T-helper 9 cell (primary cell): ENCODE measurements at places on chromosomes 16 and 17.

GRCh38 chr17:69884356-69884755, 190.7 kb upstream of the KCNJ16 start:
- no peak for DNase-seq

DNA sequence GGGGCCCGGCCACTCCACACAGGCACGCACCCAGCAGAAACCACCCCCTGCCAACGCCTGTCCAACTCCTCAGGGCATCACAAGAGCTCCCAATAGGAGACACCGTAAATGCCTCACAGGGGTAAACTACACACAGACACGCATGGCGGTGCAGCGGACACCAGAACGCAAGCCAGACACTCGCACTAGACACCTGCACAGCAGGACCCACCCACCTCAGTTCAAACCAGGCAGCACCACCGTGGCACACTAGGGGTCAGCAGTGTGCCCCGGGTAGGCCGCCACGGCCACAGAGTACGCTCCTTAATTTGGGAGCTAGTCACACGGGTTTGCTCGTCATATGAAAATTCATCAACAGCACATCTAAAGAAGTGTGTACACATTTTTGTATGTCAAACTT, 3.4 kb downstream of the SLC38A10 start:
- peak; percentile 61 for DNase-seq

GRCh38 chr16:11968577-11968976, 3.6 kb downstream of the TNFRSF17 start:
- no peak for DNase-seq

GRCh38 chr17:4643676-4644075, 2.2 kb upstream of the ALOX15 start:
- DNase-seq = no peak

GRCh38 chr17:8133941-8134340, 10.0 kb upstream of the HES7 start:
- no peak for DNase-seq

- no peak for DNase-seq
Observed at GRCh38 chr17:20128036-20128667, 119.0 kb downstream of the SPECC1 start.

GRCh38 chr16:30139583-30140481, 16.8 kb upstream of the MAPK3 start:
- no peak for DNase-seq

DNA sequence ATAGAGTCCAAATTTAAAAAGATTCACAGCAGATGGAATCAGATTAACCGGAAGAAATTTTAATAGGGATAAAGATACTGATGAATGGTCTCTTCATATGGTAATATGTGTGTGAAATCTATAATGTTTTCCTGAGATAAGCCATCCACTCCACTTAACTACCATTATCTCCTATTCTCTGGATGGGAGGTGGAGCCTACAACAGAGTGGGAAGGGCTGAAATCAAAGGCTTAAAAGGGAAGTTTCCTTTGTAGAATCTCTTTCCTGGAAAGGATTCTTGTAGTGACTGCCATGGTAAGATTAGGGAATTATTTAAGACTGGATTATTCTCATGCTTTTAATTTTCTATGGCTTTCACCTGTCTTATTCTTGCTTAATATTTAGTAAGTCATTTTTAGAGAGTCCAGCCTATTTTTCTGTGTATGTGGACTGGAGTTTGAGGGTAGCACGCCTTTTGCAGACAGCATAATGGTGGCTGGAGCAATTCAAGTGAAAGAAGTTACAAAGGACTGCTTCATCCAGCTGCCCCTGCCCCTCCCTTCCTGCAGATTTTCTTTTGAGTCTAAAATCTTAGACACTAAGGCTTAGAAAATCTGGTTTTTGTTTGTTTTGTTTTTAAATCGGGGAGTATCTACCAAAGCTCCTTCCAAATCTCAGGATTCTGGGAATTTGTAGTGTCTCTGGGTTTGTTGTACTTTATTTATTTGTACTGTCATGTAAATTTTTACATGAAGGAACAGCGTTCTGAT, 26.5 kb downstream of the KAT7 start:
- DNase-seq = no peak

DNA sequence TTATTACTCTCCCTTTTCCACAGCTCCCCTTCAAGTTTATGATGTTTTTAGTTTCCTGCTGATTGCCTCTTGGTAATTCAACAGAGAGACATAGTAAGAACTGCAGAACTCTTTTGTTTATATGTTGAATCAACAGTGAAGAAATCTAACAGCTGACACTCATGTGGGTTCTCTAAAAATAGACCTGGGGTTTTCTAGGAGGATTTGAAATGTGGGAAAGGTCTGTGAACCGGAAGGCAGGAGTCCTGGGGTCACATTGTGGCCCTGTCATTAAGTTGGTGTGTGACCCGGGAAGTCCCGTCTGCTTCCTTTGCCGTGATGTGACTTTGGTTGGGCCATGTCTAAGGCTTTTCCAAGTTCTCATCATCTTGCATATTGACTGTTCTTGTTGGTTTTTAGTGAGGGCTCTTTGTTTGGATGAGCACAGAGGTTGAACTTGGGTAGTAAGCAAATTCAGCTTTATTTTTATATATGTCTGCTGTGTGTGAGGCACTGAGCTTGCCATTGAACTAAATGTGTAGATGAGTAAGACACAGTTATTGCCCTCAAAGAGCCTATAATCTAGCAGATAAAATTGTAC, 48.5 kb upstream of the HS3ST3A1 start:
- DNase-seq = no peak

- no peak for DNase-seq
Observed at GRCh38 chr16:57889522-57889921, 81.4 kb downstream of the CNGB1 start.

DNA sequence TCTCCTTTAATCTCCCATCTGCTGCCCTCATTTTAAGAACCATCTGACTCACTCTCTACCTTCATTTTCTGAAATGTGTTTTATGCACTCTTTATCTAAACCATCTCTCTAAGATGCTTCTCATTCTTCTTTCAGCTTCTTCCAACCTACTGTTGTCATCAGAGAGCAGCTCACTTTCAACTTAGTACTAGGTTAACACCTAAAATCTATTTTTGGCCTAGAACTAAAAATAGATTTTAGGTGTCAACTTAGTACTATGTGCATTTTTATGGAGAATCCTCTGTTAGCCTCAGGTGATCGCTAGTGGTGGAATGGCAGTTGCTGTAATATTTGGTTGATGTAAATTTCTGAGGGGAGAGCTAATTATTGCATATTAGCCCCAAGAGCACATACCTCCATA, 277.1 kb downstream of the KCNJ2 start:
- DNase-seq = no peak

DNA sequence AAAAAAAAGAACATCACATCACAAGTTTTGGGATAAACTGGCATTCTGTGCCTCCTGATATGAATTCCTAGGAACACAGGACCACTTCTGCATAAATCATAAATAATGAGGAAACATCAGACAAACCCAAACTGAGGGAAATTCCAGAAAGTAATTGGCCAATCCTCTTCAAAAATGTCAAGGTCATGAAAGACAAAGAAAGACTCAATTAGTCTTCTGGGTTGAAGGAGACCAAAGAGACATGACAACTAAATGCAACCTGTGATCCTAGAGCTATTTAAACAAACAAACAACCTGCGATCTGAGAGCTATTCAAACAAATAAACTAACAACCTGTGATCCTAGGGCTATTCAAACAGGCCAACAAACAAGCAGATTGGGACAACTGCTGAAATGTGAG, 144.3 kb downstream of the VPS53 start:
- DNase-seq = no peak

DNA sequence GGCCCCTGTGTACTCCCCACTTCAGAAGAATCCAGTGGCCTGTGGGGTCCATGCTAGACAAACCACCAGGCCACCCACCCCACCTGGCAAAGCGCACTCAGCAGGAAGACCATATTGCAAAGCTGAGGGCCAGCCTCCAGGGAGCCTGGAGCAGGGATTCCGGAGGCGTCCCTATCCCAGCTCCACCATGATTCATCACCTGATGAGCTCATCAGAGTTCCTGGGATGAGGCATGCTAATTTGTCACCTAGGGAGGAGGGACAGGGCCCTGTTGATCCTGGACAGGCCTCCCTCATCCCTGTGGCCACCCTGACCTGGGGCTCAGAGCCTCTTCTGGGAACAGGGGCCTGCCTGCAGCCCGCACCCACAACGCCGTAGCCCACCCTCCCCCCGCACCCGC, 131.6 kb upstream of the PLCG2 start:
- DNase-seq = no peak

DNA sequence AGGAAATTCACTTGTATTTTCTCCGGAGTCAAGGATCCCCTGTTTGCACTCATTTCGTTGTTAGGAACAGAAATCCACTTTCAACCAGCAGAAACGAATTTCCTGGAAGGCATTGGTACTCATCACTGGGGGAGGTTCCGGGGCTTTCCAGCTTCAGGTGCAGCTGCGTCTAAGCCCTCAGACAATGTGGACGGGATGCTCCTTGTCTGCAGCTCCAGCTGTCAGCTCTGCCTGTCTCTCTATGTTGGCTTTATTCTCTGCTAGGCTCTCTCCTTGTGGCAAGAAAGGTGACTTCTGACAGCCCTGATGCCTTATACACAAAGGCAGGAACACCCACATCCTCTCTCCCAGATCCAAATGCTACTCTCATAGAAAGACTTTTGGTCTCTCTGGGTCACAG, 183.9 kb upstream of the HSBP1 start:
- DNase-seq = no peak

DNA sequence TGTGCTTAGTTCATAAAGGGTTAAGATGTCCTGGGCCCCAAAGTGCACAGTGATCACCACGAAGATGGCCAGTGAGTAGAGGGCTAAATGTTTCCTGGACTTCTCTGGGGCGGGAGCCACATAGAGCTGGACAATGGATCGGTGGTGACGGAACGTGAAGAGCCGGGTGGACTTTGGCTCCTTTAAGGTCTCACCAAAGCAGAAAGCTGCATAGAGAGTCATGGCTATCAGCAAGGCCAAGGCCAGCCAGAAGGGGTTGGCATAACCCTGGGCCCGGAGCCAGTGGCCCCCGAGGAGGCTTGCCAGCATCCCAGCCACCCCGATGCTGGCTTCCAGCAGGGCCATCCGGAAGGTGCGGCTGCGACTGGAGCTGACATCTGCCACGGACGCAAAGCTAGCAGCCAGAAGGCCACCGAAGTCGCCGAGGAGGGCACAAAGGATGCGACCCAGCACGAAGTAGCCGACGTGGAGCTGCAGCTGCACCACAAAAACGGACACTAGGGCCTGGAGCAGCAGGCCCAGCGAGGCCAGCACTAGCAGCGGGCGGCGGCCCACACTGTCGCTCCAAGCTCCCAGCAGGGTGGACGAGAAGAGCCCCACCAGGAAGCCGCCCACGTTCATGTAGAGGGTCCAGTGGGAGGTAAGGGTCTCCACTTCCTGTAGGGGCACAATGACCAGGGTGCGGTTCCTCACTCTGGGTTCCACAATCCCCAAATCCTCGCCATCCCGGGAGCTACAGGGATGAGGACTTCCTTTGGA, 1.0 kb downstream of the SLC46A1 start:
- DNase-seq = no peak

DNA sequence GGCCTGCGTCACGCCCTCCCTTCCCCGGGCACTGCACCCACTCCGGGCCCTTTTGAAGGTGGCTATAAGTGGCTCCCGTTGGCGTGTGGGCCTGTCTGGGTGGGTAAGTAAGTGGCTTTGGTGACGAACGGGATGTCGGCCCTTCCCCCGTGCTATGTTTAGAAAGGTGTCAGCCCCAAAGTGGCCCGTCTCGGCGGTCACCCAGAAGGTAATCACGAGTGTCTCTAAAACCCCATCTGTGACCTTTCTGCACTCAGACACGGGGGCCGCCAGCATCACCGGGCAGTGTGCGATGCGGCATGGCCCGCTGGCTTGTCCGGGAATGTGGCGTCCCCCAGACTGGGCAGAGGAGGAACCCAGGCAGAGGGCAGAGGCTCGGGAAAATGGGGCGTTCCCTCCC, 88.2 kb downstream of the IRX5 start:
- no peak for DNase-seq

DNA sequence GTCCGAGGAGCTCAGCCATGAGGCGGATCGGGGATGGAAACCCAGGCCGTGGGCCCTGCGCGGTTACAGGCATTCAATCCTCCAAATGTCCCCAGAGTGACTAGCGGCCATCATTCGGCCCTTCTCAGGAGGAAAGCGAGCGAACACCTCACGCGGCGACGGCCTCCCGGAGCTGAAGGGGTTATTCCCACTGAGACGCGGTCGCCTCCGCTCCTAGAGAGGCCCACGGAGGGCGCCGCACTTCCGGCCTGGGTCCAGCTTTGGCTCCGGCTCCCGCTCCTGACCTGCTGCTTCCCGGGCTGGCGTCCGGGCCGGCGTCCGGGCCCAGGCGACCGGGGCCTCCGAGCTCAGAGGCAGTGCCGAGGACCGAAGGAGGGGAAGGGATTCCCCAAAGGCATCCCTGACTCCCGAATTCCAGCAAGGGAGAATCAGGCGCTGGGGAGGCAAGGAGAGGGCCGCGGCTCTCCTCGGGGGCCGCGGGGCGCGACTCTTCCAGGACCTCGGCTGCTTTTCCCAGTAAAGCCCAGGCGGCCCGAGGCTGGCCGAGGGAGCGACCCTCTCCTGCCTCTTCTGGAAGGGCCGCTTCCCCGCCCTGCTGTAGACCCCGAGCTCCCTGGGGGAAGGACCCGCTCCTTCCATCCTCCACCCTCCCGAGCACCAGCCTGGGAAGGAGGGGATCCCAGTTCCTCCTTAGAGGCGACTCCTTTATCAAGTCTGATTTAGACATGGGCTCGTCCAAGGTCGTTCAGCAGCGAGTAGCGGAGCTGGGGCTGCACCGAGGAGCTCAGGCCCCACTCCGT, 18.6 kb upstream of the ZNF629 start:
- DNase-seq = peak; percentile 42

- no peak for DNase-seq
Observed at GRCh38 chr17:74467221-74467951, 952 bp downstream of the CD300A start.

DNA sequence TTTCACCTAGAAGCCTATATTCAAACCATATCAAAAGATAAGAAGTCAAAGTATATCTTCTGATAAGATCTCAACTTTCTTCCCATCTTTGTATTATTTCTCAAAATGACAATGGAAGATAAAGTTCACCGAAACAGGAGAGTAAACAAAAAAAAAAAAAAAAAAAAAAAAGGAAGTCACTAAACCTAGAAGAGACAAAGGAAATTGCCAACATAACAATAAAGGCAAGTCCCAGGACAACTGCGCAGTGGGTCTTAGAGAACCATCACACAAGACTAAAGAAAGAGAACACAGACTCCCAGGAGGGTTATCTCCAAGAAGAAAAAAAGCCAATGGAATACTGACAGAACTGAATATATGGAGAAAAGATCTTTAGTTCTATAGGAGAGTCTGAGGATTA, 65.7 kb downstream of the SMURF2 start:
- no peak for DNase-seq

GRCh38 chr17:21535686-21536375, 156.5 kb upstream of the KCNJ18 start:
- DNase-seq = no peak

DNA sequence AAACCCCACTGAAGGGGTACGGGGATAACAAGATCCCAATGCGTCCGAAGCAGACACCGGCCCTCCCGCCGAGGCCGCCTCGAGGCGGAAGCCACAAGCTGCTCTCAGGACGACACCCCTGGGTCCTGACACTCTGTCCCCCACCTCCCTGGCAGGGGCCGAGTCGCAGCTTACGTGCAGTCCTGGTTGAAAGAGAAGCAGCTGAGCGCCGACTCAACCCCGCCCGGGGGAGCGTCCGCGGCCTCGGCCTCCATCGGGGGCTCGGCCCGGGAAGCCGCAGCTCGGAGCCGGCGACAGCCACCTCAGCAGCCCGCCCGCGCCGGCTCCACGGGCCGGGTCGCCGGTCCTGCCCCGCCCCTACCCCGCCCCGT, at the start of gene WIPI1:
Gene WIPI1, minus strand, starts transcription at position 329 of the 371 bp plus-strand sequence. Its CDS starts 75 bp downstream, at position 254.
- no peak for DNase-seq

GRCh38 chr17:44959821-44960531, 8.1 kb downstream of the C1QL1 start:
- DNase-seq = no peak

- no peak for DNase-seq
Observed at GRCh38 chr17:38464723-38465390, 36.6 kb downstream of the ARHGAP23 start.
